ENCODE measurements at places on chromosomes 1 and 21.
A peak's percentile ranks its signal among the peaks of the same experiment; 100 is the strongest.

DNA sequence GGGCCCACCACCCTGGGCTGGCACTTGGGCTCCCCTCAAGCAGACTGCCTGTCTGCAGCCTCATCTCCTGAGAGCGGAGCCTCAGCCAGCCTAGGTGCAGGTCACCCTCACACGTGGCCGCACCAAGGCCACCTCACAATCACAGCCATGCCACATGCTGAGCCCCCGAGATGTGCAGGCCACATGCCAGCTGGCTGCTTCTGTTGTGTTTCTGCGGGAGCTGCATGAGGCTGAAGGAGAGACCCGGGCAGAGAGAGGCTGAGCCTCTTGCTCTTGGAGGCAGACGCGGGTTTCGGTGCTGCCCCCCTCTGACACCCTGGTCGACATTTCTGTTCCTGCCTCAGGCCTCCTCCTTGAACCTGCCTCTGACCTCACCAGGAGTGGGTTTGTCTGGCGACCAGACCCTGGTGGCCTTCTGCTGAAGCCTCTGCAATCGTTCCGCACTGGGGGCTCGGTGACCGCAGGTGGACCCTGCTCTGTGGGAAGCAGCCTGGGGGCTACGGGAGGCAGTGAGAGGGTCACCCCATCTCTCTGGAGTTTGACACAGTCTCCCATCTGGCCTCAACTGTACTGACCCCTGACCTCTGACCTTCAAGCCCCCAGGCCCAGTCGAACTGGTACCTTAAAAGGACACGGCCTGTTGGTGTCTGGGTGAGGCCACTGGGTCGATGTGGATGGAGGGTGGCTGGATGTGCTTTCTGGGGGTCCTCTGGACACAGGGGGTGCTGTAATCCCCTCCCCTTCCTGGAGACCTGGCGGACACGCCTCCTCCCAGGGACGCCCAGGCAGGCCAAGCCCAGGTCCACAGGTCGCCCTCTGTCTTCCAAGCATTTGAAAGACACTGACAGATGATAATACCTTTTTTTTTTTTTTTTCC, 13.0 kb upstream of the C1orf174 start:
- no peak overlapping the region for H3K4me3 ChIP-seq
- H3K36me3 ChIP-seq: no peaks in the 10 kb centered on the region
- no peaks in the 10 kb centered on the region for H3K4me1 ChIP-seq

DNA sequence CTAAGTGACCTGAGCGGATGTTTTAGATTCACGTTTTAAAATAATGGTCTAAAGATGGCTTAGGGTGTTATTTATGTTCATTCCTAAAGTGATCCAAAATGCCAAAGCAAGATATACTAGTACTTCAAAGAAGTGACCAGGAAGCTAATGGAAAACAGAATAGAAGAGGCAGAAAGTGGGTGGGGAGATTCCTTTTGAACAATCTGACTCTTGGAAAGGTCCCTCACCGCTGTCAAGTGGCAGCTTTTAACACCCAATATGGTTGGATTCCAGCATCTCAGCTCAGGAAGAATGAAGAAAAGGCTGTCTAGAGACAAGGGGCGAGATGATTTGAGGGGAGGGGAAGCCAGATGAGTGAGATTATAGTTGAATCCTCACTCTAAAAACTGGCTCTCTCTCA, 90.3 kb downstream of the SCMH1 start:
- no peak for DNase-seq
- H3K36me3 ChIP-seq: no peaks in the 10 kb centered on the region
- H3K27ac ChIP-seq: no peak overlapping the region
- H3K4me3 ChIP-seq: no peak overlapping the region
- H3K4me1 ChIP-seq: no peaks in the 10 kb centered on the region

GRCh38 chr1:159429074-159429861, 2.7 kb upstream of the OR10J4 start:
- H3K36me3 ChIP-seq: no peaks in the 10 kb centered on the region
- H3K27ac ChIP-seq: no peak overlapping the region
- no peak overlapping the region for H3K4me3 ChIP-seq
- H3K4me1 ChIP-seq: peaks cover 9% of the 10 kb centered on the region
- no peak for DNase-seq

DNA sequence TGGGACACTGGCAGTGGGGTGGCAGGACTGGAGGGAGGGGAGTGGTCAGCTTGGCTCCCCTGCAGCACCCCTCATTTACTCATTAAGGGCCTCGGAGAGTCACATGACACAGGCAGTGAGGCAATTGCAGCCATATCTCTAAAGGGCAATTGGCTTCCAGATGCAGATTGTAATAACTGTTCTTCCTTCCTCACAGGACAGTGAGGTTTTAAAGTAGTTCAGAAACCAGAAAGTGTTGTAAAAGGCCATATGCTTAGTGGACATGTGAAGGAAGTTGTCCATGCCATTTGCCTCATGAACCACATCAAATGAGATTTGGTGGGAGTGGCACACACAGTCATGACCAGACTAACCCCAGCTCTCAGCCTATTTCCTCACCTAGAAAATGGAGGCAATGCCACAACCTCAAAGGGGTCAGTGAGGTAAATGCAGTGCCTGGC, 11.1 kb downstream of the MTX1 start:
- H3K27ac ChIP-seq: peak overlapping the region; percentile 86
- peak; percentile 86 for DNase-seq
- peaks cover 62% of the 10 kb centered on the region for H3K4me1 ChIP-seq
- H3K27me3 ChIP-seq: no peaks in the 10 kb centered on the region
- peak overlapping the region; percentile 47 for H3K4me3 ChIP-seq

All from CD14-positive monocyte (primary cell).